ENCODE measurements at places on chromosomes 11 and 22.

DNA sequence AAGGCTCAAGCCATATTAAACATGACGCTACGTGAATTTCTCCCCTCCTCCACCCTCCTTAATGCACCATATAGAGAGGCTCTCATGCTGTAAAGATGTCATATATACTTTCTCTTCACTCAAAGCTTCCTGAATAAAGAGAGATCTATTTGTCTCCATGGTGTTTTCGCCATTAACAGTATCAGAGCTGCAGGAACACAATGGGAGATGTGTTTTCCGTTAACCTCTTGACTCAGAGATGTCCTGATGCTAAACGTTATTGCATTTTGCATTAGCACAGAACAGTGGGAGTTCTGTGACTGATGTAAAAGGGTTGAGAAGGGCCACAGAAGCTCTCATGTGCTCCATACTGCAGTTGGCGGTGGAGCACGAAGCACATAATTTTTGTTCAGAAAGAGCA lies 25.7 kb upstream of the BLID start:
- peak; percentile 91 for DNase-seq

DNA sequence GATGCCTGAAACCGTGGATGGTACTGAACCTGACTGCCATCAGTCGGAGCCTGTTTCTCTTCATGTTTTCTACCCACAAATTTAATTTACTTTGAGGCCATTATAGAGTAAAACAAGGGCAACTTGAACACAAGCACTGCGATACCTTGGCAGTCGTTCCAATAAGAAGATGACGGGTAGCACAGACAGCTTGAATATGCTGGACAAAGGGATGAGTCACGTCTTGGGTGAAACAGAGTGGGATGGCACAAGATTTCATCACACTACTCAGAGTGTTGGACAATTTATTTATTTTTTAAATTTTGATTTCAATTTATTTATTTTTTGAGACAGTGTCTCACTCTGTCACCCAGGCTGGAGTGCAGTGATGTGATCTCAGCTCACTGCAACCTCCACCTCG lies 5.7 kb downstream of the DIXDC1 start:
- DNase-seq: no peak

DNA sequence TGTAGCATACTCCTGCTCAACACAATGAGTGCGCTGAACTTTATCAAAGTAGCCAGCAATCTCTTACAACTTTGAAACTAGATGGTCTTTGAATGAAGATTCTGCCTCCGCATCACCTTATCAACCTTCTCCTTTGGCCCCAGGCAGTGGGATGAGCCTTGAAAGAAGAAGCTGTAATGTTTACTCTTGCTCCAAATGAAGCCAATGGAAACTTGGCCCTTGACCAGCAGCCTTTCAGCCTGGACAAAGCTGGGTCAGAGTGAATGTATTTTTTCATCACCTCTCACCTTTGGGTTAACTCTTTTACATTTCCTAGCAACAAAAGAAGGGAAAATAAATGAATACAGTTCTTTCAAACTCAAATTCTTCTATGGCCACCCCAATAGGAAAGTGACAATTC lies 359.1 kb downstream of the KCNA4 start:
- no peak for DNase-seq

DNA sequence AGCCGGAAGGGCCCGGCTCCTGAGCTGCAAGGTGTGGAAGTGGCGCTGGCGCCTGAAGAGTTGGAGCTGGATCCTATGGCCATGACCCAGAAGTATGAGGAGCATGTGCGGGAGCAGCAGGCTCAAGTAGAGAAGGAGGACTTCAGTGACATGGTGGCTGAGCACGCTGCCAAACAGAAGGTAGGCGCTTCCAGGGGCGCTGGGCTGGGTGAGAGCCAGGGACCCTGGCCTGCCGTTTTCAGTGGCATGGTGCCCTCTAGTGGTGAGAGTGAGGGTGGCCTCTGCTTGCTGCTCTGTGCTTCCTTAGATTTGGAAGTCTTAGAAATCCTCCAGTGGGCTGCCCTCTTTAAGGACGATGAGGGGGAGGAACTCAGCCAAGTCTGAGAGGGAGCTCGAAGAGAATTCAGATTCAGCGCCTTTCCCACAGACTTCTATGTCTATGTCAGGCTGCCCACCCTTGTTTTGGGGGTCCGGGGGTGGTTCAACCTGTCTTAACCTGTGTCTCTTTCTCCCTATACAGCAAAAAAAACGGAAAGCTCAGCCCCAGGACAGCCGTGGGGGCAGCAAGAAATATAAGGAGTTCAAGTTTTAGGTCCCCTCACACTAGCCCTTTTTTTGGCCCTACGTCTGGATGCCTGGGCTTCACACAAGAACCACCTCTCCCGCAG lies 1.8 kb upstream of the PACS1 start:
- peak; percentile 87 for DNase-seq

DNA sequence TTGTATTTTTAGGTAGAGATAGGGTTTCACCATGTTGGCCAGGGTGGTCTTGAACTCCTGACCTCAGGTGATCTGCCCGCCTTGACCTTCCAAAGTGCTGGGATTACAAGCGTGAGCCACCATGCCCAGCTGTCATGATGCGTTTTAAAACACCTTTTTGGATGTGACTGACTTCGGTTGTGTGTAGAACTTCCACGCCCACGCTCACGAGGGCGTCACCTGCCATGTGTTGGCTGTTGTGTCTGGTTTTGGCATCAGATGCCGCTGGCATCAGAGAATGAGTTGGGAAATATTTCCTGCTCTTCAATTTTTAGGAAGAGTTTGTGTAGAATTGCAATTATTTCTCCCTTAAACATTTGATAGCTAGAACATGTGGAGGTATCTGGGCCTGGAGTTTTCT lies 109.1 kb downstream of the KCNQ1 start:
- no peak for DNase-seq

DNA sequence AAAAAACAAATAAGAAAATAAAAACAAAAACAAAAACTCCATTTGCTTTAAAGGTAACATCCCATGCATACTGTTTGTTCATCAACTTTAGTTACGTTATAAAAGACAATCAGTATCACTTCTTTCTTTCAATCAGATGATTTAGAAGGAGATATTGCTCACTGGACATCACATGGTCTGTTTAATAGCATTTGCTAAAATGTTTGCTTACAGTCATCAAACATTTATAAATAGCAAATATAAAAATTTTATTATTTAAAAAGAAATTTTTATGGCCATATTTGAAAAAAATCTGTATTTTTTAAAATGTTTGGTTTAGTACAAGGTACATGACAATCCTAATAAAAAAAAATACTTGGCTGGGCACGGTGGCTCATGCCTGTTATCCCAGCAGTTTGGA lies 22.6 kb downstream of the MMP26 start:
- DNase-seq: no peak

DNA sequence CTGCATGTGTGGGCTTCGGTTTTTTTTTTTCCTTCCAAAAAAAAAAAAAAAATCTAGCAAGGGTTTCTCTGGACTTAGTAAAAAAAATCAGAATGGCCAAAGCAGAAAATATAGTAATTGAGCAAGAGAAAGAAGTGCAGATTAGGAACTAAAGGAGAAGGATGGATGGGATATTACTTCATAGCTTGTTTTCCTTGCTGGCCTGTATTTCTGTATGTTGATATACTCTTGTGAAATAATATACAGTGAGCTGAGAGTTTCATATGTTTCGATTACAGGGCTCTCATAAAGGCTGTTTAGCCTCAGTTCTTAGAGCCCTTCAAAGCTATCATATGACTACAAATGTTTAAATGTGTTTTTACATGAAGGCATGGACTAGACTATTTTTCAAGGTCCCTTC lies 34.3 kb upstream of the NFRKB start:
- no peak for DNase-seq

DNA sequence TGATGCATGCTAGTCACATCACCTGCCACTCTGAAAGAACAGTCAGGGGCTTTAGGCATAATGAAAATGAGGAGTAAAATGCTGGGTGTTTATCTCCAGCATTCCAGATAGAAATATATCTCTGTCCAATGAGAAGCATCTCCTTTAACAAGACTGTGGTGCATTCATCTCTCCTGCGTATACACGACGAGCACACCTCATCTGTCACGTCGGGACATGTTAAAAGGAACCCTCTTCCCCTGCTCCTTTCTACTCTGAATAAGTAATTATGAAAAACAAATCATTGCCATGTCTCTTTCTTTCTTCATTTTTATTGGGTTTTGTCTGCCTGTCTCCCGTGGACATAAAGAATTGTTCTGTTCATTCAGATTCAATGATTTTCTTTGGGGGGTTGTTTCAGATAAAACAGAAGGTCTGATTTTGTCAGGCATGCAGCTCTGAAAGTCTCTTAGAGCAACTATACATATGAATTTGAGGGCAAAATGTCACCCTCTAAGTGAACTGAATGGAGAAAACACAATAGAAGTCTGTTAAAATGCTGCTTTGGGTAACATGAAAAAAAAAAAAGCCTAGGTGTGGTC lies 195.0 kb downstream of the MAML2 start:
- no peak for DNase-seq

DNA sequence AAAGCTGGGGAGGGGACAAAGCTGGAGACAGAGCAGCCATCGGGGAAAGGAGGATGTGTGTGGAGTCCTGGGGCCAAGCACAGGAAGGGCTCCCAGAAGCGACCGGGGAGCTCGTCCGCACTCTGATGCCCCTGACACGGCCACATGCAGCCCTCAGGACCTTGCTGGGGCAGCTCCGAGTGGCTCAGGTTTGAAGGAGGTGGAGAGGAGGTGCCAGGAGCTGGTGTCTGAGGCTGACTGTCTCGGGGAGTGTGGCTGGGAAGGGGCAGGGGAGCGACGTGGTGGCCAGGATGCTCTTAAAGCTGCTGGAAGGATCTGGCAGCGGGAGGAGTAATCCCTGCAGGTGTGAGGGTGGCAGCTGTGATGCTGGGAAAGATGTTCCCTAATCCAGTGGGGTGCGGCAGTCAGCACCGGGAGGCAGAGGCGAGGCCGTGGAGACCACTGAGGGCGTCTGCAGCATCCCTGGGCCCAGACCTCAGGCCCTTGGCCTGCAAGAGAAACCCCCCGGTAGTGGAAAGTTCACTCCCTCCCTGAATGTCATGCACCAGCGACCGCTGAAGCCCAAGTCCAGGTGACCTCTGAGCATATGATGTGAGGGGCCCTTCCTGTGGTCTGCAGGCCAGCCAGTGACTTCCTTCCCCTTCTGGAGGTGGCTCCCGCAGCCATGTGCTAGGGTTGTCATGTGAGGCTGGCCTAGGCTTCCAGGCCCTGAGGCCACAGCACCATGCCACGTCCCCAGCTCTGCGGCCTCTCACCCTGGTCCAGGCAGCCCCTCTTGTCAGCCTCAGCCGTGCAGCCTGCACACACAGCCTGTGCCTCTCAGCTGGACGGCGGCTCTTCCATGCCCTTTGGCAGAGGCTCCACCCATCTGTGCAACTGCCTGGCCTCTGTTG lies 17.2 kb upstream of the CTSD start:
- no peak for DNase-seq

- DNase-seq: peak; percentile 35
Observed at GRCh38 chr11:7486098-7486780, 933 bp downstream of the OLFML1 start.

GRCh38 chr11:31828217-31828616 lies 17.1 kb upstream of the PAX6 start:
- peak; percentile 13 for DNase-seq

DNA sequence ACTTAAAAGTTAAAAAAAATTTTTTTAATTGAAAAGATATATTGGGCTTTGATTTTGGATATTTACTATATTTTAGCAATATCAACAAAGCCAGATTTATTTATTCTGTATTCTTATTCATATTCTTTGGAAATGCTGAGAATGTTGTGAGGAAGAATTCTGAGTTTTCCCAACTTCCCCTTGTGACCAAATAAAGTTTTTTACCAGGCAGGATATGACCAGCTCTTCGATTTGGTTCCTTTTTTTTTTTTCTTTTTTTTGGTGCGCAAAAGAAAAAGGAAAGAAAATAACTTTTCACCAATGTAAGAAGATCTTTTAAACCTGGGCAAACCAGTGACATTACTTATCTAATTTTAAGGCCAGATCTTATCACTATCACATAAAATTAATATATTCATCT lies 12.9 kb downstream of the TCP11L1 start:
- DNase-seq: no peak
